SW 1271 (cell line): ENCODE measurements at places on chromosomes 1 and 21.

- no peak for DNase-seq
Observed at GRCh38 chr1:234933475-234933874, 195.2 kb downstream of the TOMM20 start.

- DNase-seq: no peak
Observed at GRCh38 chr1:10958614-10959013, 53.8 kb upstream of the TARDBP start.

DNA sequence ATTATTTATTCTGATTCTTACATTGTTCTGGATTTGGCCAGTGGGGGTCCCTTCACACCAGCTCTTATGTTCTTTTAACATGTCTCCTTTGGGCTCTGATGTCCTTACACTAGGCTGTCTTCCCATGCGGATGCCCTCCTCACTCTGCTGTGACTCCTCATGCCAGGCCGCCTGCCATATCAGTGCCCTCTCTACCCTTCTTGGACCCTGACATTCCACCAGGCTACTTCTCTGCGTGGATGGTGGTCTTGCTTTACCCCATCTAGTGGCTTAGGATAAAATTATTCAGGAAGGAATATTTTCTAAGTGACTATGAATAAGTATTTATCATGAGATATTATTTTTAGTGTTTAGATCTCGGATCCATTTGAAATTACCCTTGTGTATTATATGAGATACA is 21.2 kb downstream of the ATF6 start:
- DNase-seq: no peak

DNA sequence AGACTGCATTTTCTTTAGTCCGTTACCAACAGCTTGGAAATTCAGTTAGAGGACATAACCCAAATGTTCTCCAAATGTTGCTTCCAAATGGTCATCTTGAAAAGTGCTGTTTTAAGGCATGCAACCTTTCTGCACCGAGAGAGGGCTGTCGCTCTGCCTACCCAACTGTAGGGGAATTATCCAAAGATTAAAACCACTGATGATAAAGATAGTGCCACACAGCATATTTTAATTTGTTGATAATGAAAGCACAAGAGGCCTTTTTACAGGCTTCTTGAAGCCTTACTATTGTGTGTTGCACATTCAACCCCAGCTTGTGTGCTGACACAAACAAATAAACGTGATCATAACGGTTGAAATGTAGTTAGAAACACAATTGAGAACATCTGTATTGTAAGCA is 121.5 kb downstream of the LMO4 start:
- DNase-seq: no peak

- no peak for DNase-seq
Observed at GRCh38 chr1:60894130-60894529, 188.2 kb upstream of the NFIA start.

GRCh38 chr1:245663841-245664240 is 509.1 kb downstream of the KIF26B start:
- no peak for DNase-seq

- no peak for DNase-seq
Observed at GRCh38 chr1:92291372-92291999, 7.3 kb downstream of the GLMN start.
